Immature natural killer cell (primary cell): ENCODE measurements at places on chromosomes 16 and 17. TPM values are rescaled to one million over a fixed set of nuclear protein-coding genes. Genes with fewer than 3 reads are reported as not detected.

GNG13 gene
- polyA plus RNA-seq, result not detected

TEKT1 gene
- not detected for polyA plus RNA-seq

DNA sequence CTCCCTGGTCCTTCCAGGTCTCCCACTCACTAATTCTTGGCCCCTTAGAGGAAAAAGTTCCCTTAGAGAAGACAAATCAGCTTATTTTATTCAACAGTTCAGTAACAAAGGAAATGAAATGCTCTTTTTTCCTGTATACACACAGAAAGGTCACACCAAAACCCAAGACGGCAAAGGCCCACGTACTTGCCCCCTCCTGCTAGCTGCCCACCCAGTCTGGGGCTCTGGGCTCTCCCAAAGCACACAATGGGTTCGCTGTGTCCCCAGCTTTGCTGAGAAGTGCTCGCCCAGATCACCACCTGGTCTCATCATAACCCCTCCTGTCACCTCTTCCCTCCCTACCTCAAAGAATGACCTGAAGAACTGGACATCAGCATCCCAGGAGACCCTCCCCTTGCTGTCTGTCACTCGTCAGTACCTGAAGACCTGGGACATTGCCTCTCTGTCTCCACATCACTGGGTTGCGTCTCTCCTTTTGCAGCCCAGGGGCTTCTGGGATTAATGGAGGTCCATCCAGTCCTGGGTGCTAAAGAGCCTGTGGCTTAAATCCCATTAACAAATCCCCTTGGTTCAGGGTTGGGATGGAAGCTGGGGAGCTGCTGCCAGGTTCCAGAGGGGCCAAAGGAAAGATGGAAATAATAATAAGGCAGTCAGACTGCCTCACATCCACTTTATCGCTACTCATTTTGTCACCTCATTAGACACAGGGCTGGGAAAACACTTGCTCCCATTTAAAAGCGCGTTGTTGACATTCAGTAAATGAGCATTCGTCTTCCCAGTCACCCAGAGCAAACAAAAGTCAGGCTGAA, 3.3 kb downstream of the SLC6A4 start:
- no peak for DNase-seq

DNA sequence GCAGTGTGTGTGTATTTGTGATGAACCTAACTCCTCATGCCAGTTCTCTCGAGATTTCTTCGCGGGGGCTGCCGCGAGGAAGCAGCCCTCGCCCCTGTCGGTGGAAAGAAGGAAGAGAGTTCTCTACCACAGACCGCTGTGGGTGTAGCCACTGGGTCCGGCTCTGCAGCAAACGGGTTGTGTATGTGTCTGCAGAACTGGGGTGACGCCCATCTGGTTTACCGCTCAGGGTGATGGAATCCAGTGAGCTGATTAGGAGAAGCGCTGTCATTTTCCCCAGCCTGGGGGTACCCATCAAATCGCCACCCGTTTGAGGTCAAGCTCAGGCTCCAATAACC, 7.7 kb downstream of the CORO6 start:
- DNase-seq, result peak; percentile 87

DNA sequence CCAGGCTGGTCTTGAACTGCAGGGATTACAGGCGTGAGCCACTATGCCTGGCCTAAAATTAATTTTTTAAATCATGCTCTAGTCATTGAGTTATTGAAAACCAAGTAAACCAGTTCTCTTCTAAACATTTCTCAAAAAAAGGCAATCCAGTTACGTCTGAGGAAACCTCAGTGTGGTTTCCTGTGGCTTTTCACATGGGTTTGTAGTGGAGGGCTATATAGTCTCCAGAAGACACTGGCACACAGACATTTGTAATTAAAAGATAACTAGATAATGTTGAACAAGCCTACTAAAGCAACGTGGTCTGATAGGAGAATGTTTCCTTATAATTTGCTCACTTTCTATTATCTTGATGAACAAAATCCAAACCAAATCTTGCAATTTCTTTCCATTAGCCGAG, 5.2 kb upstream of the TOB1 start:
- DNase-seq, result peak; percentile 81
